ENCODE measurements at places on chromosomes 12 and 14.

- DNase-seq: no peak
Measured at GRCh38 chr14:104678346-104678745, 11.1 kb upstream of the INF2 start.

- no peak for DNase-seq
Measured at GRCh38 chr14:57275023-57275664, 6.4 kb downstream of the AP5M1 start.

- no peak for DNase-seq
Measured at GRCh38 chr12:106118-106591, 39.6 kb downstream of the IQSEC3 start.

DNA sequence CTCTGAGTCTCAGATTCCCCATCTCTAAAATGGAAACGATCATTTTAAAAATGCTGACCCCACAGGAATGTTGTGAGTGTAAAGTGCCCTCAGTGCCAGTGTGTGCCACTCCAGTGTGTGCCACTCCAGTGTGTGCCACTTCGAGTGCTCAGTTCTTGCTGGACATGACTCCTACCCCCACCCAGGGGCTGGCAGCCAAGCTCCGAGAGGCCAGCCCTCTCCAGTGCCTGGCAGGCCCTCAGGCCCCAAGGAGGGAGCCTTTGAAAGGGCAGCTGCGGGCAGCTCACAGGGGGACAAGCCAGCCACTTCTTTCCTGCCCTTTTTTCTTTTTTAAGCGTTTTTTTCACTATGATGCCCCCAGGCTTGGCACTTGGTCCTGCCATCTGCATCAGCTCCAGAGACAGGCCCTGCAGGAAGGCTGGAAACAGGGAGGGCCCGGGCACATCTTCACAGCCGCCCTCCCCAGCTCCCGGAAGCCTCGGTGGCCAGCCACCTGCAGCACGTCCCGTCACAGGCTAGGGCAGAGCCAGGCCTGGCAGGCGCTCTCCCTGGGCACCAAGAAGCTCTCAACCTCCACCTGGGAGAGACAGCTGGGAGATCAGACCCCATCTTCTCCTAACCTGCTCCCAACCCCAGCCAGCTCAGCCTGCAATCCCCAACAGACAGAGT, 29.8 kb downstream of the NCOR2 start:
- DNase-seq: no peak

GRCh38 chr12:126434412-126434985, 1369.3 kb downstream of the AACS start:
- DNase-seq: no peak

DNA sequence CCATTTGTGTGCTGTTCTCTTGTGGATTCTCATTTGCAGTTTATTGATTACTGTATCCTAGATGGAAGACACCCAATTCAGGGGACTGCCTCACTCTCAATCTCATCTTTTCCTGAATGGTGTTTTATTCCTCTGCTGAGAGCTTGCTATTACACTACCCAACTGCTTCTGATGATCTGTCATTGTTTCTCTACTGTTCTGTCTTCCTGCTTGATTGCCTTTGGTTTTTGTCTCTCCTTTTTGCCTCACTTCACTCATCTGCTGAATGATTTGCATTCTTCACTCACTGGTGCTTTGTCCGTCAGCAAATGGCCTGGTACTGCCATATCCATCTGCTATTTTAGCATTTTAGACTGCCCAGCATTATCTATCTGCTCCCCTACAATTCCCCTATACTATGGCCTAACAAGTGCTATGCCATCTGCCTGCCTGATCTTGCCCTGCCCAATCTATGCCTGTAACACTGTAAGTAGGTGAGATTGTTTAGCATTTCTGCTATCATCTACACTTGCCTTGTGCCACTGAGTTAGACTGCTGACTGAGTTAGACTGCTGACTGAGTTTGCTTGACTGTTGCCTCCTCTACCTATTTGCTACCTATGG, 335.1 kb downstream of the GPHN start:
- DNase-seq: no peak

DNA sequence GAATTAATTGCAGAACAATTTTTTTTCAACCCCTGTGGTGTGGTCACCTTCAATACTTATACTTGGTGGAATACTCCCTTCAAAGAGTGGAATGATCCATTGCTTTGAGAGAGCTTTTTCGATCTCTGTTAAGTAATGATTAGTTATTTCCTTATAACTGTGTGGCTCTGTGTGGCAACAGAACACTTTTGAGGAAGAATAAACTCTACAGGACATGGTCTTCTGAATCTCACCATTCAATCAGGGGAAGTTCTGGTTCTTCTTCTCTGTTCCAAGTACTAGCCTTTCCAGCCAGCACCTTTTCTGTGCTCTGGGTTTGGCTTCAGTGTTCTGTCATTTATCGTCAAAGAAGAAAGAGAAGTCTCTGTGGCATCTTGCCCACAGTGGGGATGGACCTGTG, 369.2 kb downstream of the ZFP36L1 start:
- DNase-seq: no peak

DNA sequence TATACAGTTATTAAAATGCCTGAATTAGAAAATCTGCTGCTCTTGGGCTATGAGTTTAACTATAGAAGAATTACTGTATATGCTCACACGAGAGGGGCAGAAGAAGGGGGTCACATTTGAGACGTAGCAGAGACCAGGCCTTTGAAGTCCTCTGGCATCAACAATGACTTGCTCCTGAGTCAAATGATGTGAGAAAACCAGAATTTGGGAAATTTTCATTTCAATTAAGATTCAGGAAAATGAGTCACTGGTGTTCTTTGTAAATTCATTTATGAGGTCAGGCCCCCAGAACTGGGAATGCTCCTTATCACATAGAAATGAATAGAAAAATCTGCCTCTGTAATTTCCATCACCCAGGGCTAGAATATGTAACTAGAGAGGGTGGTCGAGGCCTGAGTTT, 92.9 kb downstream of the APAF1 start:
- DNase-seq: no peak

DNA sequence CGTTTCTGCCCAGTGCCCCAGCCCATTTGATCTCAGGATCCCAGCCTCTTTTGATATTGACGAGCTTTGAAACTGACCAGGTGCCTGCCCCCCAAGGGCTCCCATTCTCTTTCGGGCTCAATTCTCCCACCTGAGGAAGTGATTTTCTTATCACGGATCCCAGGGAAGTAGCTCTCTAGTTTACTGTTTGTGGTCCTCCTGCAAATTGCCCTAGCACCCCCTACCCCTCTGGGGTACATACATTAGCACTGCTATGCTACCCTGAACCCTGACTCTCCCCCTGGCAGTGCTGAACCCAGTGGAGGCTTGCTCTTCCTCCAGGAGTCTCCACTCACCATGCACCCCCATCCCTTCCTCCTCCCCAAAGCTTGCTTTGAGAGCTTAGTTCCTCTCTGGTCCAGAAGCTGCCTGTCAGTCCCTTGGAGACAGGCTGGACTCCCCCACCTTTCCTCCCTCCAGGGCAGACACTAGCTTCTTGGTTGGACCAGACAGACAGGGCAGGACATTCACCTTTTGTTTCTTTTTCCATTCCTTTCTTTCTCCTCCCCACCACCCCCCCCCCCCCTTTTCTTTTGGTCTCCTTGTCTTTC, 4.4 kb upstream of the TBX3 start:
- DNase-seq: no peak

GRCh38 chr12:83996671-83997070, 915.9 kb downstream of the SLC6A15 start:
- DNase-seq: no peak

GRCh38 chr12:4855121-4855924, 54.4 kb upstream of the KCNA1 start:
- DNase-seq: no peak

DNA sequence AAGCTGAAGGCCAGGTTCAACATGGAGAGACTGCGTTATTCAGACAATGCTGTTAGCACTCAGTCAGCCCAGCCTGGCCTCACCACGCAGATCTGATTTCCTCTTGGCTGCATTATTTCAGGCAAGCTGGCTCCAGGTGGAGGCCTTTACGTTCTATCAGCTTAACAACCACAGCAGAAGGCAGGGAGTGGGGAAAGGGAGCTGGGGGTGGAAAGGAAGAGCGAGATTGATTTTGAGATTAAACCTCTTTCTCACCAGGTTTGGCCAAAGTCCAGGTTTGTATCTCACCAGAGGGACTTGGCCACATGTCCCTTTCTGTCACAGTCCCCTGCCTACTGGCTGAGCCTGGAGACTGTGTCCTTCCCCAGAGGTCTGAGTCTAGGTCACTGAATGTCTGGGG, 543.7 kb upstream of the TMEM132C start:
- no peak for DNase-seq

- DNase-seq: no peak
Measured at GRCh38 chr14:78614593-78614992, 444.4 kb downstream of the NRXN3 start.

DNA sequence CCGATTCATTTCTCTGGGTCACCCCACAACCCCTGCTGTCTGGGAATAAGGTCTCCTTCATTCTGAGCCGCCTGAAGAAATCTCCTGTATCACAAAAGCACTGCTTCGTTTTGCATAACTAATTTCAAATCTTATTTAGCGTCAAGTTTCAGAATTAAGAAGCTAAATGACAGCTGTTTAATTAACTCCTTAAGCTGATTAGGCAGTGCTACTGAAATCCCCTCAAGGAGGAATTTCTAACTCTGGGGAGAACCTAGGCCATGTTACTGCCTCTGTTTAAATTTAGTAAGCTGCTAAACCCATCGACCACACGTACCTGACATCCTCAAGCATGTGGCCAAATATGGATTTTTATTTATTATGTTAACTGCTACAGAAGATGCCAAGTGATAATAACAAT, 373.6 kb downstream of the GLT1D1 start:
- DNase-seq: no peak

GRCh38 chr12:68806488-68807237, 1.3 kb upstream of the MDM2 start:
- DNase-seq: no peak

- no peak for DNase-seq
Measured at GRCh38 chr14:86714153-86714552, 1184.2 kb downstream of the FLRT2 start.

GRCh38 chr14:101061411-101062064, 158.0 kb upstream of the RTL1 start:
- DNase-seq: no peak

- no peak for DNase-seq
Measured at GRCh38 chr14:78243187-78243586, 73.0 kb downstream of the NRXN3 start.

GRCh38 chr12:75969768-75970167, 61.8 kb downstream of the PHLDA1 start:
- no peak for DNase-seq

DNA sequence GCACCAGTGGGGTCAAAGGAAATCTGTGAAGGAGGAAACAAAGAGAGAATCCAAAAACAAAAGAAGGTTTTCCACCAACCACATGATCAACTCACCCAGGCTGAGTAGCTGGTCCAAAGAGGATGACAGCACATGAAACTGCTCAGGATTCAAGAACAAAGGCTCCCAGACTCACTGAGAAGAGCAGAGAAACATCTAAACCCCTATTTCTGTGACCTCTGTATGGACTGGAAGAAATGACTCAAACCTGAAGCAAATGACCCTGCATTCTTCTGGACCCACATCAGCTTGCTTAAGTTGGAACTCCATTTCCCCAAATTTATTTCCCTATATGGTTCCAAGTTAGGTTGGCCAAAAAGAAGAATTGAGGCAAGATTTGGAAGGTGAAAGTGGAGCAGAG, 26.3 kb downstream of the TC2N start:
- no peak for DNase-seq

DNA sequence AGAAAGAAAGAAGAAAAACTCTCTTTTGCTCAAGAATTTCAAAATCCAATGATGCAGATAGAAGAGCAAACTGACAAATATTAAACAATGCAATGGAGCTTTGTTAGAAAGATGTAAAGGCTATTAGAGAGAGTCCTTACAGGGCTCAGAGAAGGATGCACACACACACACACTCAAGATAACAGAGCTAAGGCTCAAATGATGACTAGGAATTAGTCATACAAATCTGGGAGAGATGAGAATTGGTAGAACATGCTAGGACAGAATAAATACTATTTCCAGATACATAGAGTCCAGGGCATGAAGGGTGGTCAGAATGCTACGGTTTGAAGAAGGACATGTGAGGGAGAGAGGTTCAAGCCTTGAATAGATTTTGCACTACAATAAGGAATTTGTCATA, 650.1 kb upstream of the MDGA2 start:
- no peak for DNase-seq

DNA sequence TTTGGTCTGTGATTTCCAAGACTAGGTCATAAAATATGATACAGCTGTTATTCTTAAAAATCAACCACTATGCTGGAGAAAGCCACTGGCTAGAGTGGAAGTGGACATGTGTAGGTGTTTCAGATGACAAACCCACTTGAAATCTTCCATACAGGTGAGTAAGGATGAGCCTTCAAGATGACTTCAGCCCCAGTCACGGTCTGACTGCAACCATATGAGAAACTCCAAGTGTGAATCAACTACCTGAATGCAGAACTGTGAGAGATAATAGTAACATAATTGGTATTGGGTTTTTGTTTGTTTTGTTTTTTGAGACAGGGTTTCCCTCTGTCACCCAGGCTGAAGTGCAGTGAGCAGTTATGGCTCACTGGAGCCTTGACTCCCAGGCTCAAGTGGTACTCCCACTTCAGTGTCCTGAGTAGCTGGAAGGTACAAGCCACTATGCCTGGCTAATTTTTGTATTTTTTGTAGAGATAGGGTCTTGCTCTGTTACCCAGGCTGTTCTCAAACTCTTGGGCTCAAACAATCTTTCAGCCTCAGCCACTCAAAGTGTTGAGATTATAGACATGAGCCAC, 273.3 kb upstream of the LRIG3 start:
- DNase-seq: no peak

- no peak for DNase-seq
Measured at GRCh38 chr14:85088192-85088591, 441.8 kb upstream of the FLRT2 start.

DNA sequence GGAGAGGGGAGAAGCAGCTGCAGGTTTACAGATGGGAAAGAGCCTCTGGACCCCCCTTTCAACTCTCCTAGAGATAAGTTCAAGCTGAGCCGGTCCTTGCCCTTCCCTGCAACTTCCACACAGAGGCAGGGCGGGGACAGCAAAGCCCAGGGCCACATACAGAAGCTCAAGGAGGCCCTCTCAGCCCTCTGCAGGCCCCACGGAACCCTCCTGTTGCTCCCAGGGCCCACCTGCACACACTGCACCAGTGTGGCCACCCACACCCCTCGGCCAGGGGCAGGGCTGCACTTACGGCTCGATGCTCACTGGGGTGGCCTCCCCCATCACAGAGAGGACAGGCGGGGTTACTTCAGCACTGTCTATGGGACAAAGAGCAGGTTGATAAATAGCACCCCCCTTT, 13.0 kb upstream of the PNMA1 start:
- no peak for DNase-seq

DNA sequence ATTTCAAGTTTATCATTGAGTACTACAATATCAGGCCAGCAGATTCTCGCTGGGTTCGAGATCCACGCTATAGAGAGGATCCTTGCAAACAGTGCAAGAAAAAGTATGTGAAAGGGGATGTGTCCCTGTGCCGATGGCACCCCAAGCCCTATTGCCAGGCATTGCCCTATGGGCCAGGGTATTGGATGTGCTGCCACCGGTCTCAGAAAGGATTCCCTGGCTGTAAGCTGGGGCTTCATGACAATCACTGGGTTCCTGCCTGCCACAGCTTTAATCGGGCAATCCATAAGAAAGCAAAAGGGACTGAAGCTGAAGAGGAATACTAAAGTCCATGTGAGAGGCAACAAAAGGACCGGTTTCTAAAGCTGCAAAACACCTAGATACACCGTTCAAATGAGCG, 59.4 kb downstream of the ATG14 start:
- DNase-seq: no peak

- peak; percentile 16 for DNase-seq
Measured at GRCh38 chr12:2944401-2945047, 14.7 kb upstream of the TEAD4 start.
